NCI-H1092 (cell line): ENCODE measurements at places on chromosomes 5 and 9.

- no peak for DNase-seq
Measured at GRCh38 chr5:150162142-150162513, 4.5 kb upstream of the CDX1 start.

DNA sequence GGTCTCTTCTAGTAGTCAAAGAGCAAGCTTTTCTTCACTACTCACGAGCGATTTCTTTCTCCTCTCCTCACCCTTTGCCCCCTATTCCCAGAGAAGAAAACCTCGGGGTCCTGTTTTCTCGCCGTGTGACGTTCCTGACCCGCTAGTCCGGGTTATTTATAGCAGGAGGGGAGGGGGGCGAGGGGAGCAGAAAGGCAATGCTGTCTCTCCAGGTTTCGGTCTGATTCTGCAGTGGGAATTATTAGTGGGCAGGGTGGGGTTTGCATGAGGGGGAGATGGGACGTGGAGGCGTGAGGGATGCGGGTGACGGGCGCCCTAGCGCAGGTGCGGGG, 847 bp upstream of the GABRB2 start:
- DNase-seq: no peak

DNA sequence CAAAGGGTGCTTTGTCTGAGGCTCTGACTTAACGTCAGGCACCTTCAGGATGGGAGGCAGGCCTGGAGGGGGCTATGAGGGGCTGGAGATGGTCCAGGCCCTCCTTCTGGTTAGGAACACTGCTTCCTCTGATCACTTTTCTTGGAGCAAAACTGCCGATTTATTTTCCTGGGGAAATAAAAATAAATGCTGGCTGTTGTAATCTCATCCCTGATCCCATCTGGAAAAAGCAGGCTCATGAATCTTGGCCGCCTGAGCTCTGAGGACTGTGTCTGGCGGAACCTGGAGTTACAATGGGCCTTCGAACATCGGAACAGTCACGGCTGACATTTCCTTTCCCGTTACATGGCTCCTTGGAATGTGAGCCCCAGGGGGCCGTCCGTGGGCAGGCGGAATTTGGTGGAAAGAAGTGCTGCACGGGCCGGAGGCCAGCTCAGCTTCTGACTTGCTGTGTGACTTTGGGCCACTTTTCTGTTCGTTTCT, 157.8 kb downstream of the RGS3 start:
- DNase-seq: no peak

- no peak for DNase-seq
Measured at GRCh38 chr5:68519143-68519542, 303.6 kb downstream of the PIK3R1 start.

DNA sequence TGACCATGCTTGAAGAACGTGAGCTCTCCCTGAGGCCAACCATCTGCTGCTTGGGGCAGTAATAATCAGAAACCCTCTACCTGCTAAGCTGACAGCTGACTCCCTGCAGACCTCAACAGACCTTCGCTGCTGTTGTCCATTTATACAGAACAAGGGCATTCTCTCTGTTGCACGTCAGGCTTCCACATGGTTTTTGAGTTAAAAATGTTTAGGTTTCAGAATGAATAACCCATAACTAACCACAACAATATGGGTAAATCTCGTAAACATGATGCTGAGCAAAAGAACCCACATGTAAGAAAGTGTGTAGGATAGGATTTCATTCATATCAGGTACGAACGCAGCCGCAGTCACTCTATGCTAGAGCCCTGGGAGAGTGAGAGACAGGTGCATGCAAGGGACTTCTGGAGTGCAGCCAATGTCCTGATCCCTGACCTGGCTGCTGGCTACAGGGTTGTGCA, 348.5 kb downstream of the MED10 start:
- DNase-seq: no peak

GRCh38 chr5:157924490-157924889, 65.5 kb upstream of the CLINT1 start:
- no peak for DNase-seq

DNA sequence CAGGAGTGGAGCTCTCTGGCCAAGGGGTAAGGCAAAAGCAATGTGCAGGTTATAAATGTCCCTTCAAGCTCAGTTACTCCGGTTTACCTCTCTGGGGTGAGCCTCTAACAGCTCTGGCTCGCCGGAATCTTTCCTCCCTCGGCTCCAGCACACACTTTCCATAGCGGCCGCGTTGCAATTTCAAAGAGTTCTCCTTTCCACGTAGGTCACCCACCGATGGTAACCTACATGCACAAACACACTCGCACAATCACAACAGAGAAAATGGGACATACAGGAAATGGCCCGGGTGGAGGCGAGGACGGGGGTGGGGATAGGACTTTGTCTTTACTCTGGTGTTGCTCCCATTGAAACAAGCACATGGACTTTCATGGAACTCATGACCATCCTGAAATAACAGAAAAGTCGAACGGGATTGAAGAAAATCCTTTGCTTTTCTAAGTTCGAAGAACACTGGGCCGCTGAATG, 1.2 kb downstream of the LHFPL2 start:
- no peak for DNase-seq

- DNase-seq: no peak
Measured at GRCh38 chr9:119967867-119968535, 598.8 kb upstream of the BRINP1 start.

GRCh38 chr9:88979021-88979420, 12.2 kb upstream of the S1PR3 start:
- DNase-seq: no peak

DNA sequence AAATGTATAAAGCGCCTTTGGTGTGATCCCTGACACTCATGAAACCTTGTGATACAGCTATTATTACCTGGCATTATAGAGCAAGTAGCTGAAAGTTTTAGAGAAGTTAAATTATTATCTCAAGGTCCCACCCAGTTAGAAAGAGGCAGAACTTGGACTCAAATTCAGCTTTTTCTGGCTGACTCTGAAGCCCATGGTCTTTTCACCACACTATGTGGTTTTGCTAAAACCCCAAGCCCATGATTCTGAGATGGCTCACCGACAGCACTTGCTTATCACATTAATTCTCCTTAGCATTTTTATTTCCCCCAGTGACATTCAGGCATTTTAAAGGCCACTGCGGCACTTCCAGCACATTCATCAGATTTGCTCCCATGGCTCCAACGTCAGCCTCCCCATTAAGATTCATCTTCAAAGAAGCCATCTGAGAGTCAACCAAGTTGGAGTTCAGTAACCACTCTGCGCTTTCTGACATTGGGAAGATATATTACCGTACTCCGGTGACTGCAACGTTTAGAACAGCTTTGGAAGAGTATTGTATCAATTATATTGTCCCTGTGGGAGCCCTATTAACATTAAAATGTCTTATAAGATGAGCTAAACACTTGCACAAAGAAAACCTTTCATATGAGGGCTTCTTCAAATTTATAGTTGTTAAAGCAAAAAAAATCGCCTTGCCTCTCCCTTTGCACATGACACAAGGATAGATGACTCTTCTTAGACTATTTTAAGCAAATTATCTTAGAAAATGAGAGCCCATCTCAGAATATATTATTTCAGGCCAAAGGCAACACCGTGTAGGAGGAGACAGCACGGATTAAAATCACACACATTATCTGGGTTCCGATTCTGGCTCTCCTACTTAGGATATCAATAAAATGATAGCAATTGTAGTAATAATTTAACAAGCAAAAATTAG, 638.1 kb downstream of the ACTL7B start:
- DNase-seq: no peak

DNA sequence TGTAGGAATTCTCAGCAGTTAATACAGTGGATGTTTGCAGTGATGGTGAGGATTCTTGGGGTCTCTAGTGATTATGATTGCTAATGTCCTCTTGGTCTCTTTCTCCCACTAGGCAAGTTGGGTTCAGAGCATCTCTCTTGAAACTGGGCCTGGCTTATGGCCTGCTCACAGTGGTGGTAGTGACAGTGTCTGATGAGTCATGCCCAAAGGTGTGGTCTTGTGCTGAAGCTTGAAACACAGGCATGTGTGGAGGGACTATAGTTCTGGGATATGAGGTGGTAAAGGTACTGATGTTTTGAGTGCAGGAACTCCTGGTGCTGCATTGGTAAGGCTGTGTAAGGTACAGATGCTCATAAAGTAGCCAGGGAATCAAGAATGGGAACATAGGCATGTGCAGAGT, 231.1 kb downstream of the FAM170A start:
- no peak for DNase-seq
